ENCODE measurements at places on chromosomes 6 and 20.

DNA sequence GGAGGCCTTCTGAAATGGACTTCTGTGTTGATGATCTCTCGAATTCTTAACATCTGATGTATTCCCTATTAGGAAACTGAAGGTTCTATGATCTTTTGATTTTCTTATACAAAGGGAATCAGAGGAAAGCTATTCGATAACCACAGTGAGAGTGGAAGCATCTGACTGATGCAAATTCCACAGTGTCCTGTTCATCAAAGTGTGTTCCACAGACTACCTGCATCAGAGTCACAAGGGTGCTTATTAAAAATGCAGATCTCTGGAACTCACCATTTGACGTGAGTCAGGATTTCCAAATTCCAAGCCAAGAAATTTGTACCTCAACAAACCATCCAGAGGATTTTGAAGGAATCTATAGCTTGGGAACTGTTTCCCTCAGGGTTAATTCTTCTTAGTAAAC lies 4.4 kb upstream of the MEP1A start:
- DNase-seq = no peak

DNA sequence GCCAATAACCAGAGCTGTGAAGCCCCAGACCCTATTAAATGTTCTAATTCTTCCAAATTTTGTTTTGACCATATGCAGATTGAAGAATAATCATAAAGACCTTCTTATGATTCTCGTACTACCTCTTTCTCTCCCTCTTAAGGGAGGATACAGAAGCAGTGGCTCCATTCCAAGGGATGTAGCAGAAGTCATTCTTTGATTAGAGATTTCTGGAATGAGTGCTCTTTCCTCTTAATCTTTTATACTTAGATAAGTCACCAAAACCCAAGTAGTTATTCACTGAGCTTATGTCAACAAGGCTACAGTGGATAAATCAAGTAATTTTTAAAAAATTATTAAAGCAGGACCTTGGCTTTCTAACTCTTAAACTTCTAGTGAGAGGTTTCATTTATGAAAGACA lies 266.0 kb upstream of the STXBP5 start:
- no peak for DNase-seq

DNA sequence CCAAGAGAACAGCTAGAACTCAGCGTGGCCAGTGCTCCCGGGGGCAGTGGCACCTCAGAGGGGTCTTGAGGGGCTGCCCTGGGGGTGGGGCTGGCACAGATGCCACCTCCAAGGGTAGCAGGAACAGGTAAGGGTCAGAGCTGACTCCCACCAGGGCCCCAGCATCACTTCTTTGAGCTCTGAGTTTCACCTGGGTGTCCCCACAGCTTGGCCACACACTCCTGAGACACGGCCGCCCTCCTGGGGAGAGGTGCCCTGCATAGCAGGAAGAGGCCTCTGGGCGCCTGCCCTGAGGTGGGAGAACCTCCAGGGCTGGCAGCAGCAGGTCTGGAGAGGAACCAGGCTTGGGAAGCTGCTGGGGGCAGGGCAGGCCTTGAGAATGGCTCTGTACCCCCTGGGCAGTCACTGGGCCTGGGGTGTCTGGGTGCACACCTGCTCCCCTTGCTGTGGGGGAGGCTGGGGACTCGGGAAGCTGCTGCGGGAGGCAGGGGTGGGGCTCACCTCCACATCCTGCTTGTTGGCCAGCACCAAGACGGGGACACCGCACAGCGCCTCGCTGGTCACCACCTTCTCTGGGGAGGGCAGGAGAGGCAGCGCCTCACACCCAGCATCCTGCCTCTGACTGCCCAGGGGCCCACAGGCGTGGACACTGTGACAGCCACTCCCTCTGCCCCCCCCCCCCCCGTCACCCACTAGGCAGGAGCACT lies 5.0 kb downstream of the TNFRSF6B start:
- DNase-seq = no peak

- no peak for DNase-seq
Measured at GRCh38 chr6:71681234-71681867, 205.0 kb upstream of the RIMS1 start.

- DNase-seq = no peak
Measured at GRCh38 chr20:8055096-8055495, 35.5 kb upstream of the TMX4 start.

DNA sequence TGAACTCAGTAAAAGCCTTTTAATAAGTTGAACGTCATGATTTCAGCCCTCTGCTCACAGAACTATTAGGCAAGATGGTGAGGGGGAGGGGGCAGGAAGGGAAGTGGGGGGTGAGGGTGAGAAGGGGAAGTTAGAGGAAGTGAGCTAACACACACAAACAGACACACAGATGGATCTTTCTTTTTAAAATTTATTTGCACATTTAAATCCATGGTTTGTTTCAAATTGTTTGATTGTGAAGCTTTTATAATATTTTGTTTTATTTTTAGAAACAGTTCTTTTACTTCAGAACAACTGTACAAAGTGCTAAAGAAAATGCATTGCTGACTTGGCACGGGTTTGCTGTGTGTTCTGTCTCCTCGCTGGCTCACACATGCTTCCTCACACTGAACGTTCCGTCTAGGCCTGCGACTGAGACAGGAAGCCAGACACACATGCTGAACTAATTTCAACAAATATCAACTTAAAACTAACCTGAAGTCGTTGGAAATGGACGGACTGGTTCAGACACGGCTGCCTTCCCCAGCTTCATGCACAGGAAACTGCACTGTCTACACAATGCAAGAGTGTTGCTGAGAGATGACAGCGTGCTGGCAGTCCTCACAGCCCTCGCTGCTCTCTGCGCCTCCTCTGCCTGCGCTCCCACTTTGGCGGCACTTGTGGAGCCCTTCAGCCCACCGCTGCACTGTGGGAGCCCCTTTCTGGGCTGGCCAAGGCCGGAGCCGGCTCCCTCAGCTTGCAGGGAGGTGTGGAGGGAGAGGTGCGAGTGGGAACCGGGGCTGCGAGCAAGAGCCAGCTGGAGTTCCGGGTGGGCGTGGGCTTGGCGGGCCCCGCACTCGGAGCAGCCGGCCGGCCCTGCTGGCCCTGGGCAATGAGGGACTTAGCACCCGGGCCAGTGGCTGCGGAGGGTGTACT lies 8.1 kb upstream of the ZBP1 start:
- no peak for DNase-seq

- DNase-seq = no peak
Measured at GRCh38 chr6:17470938-17471327, 77.5 kb downstream of the CAP2 start.

- no peak for DNase-seq
Measured at GRCh38 chr20:8766868-8767390, 302.0 kb upstream of the PLCB4 start.

DNA sequence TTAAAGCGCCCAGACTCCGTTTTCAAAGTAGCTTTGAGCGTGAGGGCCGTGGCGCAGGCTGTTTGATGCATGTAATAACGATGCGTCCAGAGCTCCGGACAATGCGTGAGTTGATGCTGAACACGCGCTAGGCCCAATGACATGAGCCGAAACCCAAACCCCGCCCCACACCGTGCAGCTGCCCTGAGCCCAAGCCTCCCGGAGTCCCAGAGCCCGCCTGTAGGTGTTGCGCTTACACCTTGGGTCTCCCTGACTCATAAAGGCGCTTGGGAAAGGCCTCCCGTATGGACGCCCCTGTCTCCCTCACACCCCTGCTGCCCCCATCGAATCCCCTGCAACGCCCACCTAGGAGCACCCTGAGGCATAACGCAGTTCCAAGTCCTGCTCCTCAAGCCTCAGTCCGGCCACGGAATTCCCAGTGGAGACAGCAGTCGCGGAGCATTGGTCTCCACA lies 87.6 kb downstream of the ERMARD start:
- no peak for DNase-seq

DNA sequence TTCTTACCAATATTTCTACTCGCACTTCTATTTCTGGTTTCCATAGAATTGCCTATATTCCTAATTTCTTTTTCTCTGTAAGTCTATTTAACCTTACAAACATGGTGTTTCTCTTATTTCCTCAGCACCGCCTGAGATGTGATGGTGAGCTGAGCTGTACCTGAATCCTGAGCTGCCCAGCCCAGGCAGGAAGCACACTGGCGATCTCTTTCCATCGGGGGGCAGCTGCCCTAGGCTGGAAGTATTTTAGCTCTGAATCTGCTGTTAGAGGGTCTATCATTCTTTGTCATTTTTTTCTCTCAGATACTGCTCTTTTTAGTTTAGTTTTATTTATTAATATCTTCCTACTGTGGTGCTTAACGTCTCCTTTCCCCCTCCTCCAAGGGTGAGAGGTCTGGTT lies 173.4 kb upstream of the SLC35B3 start:
- no peak for DNase-seq

DNA sequence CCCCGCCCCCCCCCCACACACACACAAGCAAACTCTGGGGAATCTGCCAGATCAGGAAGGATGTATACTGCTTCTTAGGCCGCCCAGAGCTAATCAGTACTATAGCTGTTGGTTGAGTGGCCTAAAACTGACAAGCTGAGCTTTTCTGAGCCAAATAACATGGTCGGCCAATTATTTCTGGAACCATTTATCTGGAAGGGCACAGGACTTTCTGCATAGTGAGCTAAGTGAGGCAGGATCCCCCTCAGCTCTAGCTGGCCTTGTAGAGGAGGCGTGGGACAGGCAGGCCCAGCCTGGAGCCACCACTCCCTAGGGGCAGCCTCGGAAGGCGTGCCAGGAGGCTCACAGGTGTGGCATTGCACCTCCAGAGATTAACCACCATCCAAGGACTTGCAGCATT lies 200.1 kb downstream of the TMEM242 start:
- DNase-seq = no peak

GRCh38 chr6:139055709-139056108 lies 27.2 kb downstream of the ABRACL start:
- no peak for DNase-seq

DNA sequence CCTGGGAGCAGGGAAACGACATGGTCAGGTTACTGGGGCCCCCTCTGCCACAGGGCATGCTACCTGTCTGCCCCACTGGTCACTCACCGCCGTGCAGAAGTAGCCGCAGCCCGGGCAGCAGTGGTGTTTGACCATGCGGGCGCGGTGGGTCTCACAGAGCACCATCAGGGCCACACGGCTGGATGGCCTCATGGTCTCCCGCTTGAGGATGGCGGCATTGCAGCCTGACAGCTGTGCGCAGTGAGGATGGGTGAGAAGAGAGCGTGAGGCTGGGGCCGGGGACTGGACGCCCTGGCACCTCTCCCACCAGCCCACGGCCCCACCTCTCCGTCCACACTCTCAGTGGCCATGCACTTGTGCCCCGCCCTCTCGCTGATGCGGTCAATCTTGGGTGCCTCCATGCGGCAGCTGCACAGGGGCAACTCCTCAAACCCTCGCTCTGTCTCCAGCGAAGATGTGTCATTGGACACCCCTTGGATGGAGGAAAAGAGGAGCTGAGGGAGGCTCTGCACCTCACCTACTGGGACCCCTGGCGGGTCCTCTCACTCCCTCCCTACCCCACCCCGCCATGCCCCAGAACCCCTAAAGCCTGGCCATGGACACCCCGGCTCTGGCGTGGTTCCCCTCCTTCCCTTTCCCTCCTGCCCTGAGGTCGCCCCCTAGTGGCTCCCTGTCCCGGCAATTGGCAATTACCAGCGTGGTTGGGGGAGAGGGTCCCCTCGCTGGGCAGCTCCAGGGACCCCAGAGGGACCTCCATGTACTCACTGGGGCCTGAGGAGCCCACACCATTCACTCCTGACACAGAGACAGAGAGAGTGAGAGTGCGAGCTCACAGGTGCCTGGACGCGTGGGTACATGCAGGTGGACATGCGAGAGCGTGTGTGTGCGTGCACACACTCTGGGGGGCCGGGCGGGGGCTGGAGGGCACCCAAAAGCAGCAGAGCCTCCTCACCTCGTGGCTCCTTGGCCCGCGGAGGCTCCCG lies 8.9 kb downstream of the EHMT2 start:
- no peak for DNase-seq
